ENCODE measurements at places on chromosomes 5 and 9. TPM values are rescaled to one million over a fixed set of nuclear protein-coding genes. Genes with fewer than 3 reads are reported as not detected.

DNA sequence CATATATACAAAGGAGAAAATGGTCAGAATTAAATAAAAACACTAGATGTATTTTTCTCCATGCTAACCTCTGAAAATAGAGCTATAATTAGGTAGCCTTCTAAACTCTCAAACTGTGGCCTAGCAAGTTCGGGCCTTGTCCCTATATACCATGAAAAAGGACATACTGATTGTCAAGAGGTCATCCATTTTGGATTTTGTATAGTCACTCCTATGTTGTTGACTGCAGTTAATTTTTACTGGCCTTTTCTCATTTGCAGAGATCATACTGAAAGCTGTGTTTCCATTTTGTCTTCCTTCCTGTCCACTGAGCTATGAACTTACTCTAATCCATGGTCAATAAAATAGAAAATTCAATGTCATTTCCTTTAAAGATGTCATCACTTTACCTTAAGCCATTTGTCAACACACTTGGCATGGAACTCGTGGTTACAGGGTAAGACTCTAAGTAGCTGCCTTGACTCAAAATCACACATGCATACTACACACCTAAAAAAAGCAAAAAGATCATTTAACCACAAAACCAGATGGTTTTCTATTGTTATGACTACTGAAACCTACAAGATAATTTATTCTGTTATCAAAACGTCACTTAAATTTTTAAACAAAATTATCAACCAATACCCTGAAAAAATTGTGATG, 58.0 kb downstream of the RNF38 start:
- DNase-seq = no peak

DNA sequence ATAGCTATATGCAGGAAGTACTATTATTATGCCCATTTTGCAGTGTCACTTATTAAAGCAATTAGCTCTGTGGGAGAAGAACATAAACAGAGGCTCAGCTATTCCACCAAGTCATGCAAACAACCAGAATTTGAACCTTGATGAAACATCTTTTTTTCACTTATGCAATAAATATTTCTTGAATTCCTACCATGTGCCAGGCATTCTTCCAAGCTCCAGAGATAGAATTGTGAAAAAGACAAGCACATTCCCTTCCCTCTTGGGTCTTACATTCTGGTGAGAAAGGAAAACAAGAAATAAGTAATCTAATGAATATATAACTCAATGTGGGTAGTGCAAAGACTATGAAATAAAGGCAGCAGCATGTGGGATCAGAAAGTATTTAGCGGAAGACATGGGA, 32.1 kb upstream of the ADRB2 start:
- no peak for DNase-seq

DNA sequence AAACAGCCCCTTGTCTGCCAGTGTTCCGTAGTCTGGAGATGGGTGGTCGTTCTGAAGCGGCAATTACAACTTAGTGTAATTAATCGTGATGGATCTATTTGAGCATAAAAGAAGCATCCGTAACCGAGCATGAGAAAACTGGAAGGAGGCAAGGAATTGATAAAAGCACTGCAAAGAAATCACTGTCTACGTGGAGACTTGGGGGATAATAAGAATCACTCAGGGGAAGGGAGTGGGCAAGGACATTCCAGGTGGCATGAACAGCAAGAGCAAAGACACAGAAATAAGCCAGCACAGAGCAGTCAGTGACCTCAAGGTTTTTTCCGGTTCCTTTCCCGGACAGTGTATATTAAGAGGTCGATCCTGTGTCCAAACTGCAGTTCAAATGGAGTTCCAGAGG, 35.0 kb downstream of the TLR4 start:
- no peak for DNase-seq

DNA sequence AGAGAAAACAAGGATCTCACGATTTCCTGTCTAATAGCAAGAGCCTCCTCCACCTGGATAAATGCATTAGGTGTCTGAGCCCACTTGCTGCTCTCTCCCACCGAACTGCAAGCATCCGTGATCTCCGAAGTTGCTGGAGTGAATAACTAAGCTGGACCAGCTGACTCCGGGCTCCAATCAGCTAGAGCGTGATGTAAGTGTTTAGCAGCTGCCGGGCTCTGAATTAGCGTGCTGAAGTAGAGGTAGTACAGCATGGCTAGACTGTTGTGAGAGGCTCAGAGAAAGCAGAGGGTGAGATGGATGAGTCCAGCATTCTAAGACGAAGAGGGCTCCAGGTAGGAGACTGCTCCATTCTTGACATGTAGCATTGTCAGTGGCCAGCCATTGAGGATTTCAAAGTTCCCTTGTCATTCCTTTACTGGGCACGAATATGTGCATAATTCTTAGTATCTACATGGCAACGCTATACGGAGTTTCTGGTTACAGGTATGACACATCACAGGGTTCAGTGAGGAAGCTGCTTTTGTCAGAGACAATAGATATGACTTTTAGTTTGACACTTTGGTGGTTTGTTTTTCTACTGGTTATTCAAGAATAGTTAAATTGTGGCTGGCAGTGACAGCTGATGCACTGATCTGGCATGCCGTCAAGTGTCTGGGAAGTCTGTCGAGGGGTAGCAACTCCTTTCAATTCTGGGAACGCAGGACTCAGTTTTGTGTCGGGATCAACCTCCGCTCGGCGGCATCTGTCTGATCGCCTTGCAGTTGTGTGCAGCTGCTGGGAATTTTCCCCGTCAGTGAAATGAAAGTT, 232.6 kb downstream of the MAST4 start:
- no peak for DNase-seq

- peak; percentile 69 for DNase-seq
These were observed 45.3 kb downstream of the PLPP7 start for GRCh38 chr9:131334629-131335367.

DNA sequence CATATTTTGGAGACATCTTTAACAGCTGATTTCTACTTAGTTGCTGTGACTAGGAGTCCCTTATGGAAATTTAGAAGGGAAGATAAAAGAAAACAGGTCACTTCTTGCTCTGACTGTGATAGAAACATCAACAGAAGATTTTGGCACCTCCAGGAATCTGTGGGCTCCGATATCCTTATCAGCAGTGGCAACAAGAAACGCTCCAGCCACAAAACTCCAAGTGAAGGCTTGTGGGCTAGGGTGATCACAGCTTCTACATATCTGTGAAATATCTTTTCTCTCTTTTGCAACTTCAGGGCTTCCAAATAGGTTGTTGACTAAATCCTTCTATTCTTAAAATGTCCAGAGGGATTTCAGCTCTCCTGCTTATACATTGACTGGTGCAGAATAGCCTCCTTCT, 1625.5 kb upstream of the CDH6 start:
- no peak for DNase-seq

DNA sequence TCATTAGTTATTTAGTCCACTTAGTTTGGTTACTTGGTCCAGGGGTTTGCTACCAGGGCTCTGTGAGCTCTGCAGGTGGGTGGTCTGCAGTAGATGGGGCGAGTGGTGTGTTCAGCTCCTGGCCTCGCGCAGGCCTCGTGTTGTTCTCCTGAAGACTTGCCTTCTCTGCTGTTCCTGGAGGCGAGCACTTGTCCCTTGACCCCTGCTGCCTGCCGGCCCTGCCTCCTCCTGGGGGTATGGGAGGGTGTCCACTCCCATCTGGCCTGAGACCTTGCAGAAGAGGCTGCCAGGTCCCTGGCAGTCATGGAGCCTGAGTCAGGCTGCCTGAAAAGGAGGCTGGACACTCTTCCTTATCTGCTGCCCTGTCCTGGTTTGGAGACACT, 137.0 kb downstream of the CACNA1B start:
- no peak for DNase-seq

GRCh38 chr9:100213730-100214477, 114.9 kb downstream of the INVS start:
- DNase-seq = no peak

DNA sequence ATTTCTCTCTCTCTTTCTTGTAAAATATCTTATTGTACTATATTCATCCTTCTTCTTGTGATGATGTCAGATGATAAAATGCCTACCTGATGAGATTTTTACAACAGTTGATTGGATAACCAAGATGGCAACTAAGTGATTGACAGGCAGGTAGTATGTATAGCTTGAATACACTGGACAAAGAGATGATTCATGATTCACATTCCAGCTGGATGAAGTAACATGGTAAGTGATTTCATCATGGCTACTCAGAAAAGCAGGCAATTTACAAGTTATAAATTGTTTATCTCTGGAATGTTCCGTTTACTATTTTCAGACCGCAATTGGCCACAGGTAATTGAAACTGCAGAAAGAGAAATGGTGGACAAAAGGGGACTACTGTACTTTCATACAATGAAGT, 1471.7 kb upstream of the C9orf72 start:
- DNase-seq = peak; percentile 75

GRCh38 chr5:178794433-178794832, 64.0 kb upstream of the ZNF354A start:
- DNase-seq = no peak

- peak; percentile 98 for DNase-seq
These were observed 375.5 kb downstream of the CDH9 start for GRCh38 chr5:26662806-26663360.

DNA sequence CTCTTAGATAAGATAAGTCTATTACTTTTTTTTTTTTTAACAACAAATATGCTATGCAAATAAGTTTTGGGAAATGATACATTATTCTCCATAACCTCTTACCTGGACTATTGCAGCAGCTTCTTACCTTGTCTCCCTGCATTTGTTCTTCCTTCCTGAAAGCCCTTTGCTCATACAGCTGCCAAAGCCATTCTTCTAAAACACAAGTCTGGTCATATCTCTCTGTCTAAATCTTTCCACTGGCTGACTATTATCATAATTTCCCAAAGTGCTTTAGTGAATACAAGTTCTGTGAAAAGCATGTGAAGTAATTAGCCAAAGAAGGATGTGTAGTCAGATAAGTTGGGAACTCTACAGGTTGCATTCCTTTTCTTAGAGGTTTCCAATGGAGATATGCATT, 115.4 kb upstream of the CNTLN start:
- no peak for DNase-seq

GRCh38 chr5:38776149-38776896, 69.5 kb upstream of the OSMR start:
- no peak for DNase-seq

- no peak for DNase-seq
These were observed 69.1 kb downstream of the NIPBL start for GRCh38 chr5:36945687-36946086.

- no peak for DNase-seq
These were observed 39.7 kb downstream of the ROPN1L start for GRCh38 chr5:10481241-10481935.

- no peak for DNase-seq
These were observed at the start of gene LARP1 for GRCh38 chr5:154755361-154756008. LARP1 (plus strand) TSS chr5:154755377; CDS start chr5:154755758, 381 bp downstream.

DNA sequence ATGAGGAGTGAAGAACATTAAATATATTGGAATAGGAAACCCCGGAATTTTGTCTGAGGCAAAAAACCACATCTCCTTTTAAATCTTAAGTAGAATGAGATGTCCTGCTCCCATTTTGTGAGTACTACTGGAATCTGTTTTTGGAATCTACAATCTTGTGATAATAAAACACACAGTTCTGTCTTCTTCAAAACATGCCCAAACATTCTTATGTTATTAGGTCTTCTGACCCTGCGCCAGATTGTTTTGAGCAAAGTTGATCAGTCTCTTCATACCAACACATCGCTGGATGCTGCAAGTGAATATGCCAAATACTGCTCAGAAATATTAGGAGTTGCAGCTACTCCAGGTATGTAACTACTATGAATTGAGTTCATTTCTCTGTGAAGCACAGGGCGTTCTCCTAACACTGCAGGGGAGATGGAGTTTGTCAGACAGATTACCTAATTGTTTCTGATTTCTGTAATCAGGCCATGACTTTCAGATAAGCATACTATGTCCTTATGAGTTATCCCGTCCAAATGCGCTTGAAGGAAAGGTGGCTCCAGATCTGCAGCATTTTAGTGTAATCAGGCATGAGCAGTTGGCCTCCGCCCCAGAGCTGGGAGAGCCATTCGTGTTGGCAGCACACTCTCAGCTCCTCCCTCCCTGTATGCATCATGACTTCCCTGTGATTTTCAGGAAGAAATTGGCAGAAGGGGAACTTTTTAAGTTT, 88.0 kb downstream of the NLN start:
- no peak for DNase-seq

GRCh38 chr9:22838266-22838665, 391.6 kb downstream of the DMRTA1 start:
- no peak for DNase-seq

DNA sequence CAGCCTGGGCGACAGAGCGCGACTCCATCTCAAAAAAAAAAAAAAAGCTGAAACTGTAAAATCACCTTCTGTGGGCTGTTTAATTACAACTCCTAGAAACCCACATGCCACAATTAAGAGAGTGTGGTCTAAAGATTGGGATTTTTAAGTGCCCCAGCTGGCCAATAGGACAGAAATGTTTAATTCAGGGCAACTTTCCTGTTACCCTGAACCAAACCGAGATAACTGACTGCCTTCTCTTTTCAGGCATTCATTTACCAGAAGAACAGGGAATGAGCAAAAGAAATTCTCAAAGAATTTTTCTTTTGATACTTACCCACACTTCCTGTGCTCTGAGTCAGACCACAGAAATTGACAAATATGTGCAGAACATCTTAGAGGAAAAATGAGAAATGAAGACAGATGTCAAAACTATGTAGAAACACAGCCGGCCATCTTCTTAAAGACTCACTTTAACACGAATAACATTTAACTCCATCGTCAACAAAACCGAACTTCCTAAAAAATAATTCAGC, 221.3 kb upstream of the DAPK1 start:
- no peak for DNase-seq

- no peak for DNase-seq
These were observed 50.7 kb downstream of the CDKN2A start for GRCh38 chr9:21943464-21943863.

GRCh38 chr5:172499287-172499686, 45.0 kb upstream of the SH3PXD2B start:
- DNase-seq = no peak

DNA sequence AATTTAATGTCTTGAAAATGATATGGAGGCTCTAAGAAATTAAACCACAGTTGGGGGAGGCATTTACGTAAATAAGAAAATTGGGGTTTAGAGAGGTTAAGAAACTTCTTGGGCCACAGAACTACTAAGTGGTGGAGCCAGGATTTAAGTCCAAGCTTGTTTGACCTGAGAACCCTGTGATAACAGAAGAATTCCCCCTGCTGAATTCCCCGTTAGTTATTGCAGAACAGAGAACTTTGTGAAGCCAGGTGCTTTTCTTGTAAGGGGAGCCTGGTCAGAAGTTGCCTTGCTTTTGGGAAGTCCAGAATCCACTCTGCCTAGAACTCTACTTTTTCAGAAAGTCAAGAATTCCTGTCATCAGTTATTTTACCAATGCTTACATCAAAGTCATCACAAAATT, 309.3 kb upstream of the SEMA6A start:
- DNase-seq = no peak

- DNase-seq = no peak
These were observed 9.2 kb upstream of the OTULINL start for GRCh38 chr5:14572385-14572784.

- no peak for DNase-seq
These were observed 5.5 kb downstream of the SLC25A2 start for GRCh38 chr5:141298376-141298775.

The KCNN2 gene
- total RNA-seq = 15.8 TPM

The PAX5 gene
- total RNA-seq = not detected
